ENCODE measurements at places on chromosomes 4 and X.
A peak's percentile ranks its signal among the peaks of the same experiment; 100 is the strongest.

GRCh38 chr4:179503976-179504375, 2061.7 kb upstream of the AGA start:
- no peak for DNase-seq

DNA sequence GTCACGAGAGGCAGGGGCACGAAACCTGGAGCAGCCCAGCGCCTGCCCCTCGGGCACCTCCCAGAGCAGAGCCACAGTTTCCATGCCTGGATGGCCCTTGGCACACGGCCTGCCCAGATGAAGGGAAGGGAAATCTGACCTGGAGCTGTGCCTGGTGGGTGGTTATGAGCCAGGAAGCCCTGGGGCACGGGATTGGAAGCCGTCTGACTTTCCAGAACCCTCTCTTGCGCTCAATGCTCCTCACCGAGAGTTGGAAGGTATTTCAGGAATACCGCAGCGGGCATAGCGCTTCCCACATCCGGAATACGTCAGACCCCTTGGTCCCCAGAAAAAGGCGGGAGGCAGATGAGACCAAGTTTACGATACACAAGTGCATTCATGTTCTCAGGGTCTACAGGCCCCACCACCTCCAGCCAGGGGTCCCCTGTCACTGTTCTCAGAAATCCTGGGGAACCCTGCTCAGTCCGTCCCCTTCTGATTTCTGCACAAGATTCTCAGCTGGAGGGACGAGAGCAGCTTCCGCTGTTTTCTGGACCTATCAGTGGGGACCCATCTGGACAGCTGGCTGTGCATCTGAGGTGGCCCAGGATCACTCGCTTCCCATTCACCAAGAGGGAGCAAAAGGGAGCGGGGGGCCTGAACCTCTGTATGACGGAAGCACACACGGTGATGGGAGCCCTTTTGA, 172.9 kb downstream of the AFAP1 start:
- no peak for DNase-seq

DNA sequence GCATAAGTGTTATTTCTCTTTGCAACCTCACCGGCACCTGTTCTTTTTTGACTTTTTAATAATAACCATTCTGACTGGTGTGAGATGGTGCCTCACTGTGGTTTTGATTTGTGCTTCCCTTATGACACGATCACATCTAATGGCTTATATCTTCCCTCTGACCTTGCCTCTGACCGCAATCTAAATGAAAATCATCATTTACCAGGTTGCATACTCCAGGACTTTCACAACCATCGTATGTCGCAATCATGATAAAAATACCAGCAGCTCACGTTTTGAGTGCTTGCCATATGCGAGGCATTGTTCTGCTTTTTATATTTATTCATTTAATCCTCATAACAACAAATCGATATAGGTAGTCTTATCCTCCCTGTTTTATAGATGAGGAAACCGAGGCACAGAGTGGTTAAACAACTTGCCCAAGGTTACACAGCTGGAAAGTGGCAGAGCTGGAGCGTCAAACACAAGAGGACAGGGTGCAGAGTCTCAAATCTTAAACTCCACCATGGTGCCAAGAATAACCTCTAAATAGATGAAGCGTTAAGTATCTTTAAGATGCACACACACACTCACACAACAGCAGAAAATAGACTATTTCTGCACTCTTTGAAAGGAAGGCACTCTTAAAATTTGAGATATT, 102.2 kb downstream of the SEL1L3 start:
- no peak for DNase-seq

DNA sequence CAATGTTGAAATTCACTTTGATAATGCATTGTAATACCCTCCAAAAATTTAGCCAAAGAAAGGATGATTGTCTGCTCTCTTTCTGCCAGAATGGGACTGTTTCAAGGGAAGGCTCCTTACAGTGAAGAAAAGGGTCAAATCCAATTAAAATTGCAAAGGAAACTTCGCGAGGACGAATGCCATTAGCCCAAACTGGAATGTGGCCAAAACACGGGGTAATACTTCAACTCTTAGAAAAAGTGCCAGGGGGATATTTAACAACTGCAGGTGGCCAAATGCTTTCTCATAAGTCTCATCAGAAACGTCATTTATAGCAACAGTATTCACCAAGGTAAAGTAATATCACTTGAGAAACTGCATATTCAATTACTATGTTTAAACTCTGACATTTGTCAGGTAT, 29.0 kb downstream of the NKX3-2 start:
- no peak for DNase-seq

DNA sequence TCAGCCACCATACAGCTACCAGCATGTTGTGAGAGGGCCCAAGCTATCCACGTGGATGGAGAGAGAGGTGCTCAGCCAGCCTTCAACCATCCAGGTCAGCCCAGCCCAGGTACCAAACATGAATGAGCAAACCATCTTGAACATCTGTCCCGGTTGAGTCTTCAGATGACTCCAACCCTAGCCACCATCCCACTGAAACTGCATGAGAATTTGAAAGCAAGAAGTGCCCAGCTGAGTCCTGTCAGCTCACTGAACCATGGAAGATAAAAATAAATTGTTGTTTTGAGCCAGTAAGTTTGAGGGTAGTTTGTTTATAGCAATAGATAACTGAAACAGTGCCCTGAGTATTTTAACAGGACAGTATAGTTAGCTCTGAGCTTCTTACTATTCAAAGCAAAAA, 7.3 kb upstream of the SEL1L3 start:
- DNase-seq: no peak

DNA sequence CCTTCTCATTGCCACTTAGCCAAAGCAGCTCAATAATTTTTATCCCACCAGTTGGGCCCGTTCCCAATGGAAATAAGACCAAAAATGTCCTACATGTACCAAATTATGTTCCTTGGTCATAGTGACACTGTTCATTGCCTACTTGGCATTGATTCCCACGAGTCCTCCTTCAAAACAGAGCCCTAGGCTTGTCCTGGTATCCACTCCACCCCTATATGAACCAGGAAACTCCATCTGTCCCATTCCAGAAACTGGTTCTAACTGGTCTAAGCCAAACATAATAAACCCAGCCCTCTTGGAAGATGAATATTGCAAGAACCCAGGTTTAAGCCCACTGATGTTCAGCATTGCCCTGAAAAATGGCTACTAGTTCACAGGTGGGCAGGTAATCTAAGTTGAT, 30.9 kb upstream of the S100G start:
- DNase-seq: no peak

GRCh38 chrX:129686422-129686948, 31.7 kb upstream of the APLN start:
- DNase-seq: peak; percentile 68

- DNase-seq: no peak
Measured at GRCh38 chrX:42109428-42109827, 186.1 kb upstream of the CASK start.

GRCh38 chrX:48683411-48683982, at the start of gene WAS:
Gene WAS, plus strand, starts transcription at chrX:48683799. Its CDS starts 55 bp downstream, at chrX:48683854.
- DNase-seq: no peak
